Urinary bladder (tissue), 4 donors: ENCODE measurements at places on chromosomes 3 and 15. TPM values are rescaled to one million over a fixed set of nuclear protein-coding genes. Genes with fewer than 3 reads are reported as not detected.

TM4SF1 gene
- 124 TPM for total RNA-seq

GHRL gene
- total RNA-seq = not detected

TMCO5A gene
- total RNA-seq = not detected

CKMT1B gene
- 0.63 TPM for total RNA-seq

HRG gene
- not detected for total RNA-seq

NPAP1 gene
- 0.58 TPM for total RNA-seq

ISL2 gene
- 1.5 TPM for total RNA-seq

MFSD1 gene
- total RNA-seq = 110 TPM

CPNE4 gene
- 0.21 TPM for total RNA-seq

SLC38A3 gene
- 0.63 TPM for total RNA-seq

GOLGA6B gene
- total RNA-seq = 0.26 TPM

SRP14 gene
- total RNA-seq = 115 TPM

METTL6 gene
- 37.1 TPM for total RNA-seq

SENP8 gene
- 2.6 TPM for total RNA-seq

GRM7 gene
- total RNA-seq = 14.6 TPM

CPA3 gene
- 93.3 TPM for total RNA-seq
